ENCODE measurements at places on chromosomes 7 and 10. TPM values are rescaled to one million over a fixed set of nuclear protein-coding genes. Genes with fewer than 3 reads are reported as not detected.

Gene SEC23IP
- total RNA-seq = 29.1 TPM

Gene C1QL3
- not detected for total RNA-seq

Gene FAM13C
- not detected for total RNA-seq

Gene HDAC9
- total RNA-seq = 4.6 TPM

Gene APBB1IP
- not detected for total RNA-seq

Gene SUGCT
- total RNA-seq = 5.0 TPM

Gene SPDYE6
- not detected for total RNA-seq

Gene SPDYE1
- total RNA-seq = not detected

Gene AGR3
- not detected for total RNA-seq

Gene SFRP5
- total RNA-seq = not detected

Gene DNAJC30
- total RNA-seq = 7.2 TPM

Gene TUBAL3
- total RNA-seq = not detected

Gene ENKUR
- total RNA-seq = not detected

Gene TMEM236
- not detected for total RNA-seq

Gene LAMB1
- 154 TPM for total RNA-seq

Gene ZPBP
- total RNA-seq = not detected

Gene SYT15B
- total RNA-seq = not detected

Gene PRKAR2B
- 10.1 TPM for total RNA-seq

Gene PLXNA4
- total RNA-seq = under 0.01 TPM

Gene POU6F2
- not detected for total RNA-seq

Gene FGFR2
- not detected for total RNA-seq

Gene GALNT17
- not detected for total RNA-seq

Gene CARD11
- total RNA-seq = 3.9 TPM

Gene RNF148
- not detected for total RNA-seq

Gene ZNF804B
- not detected for total RNA-seq

Gene RNF32
- total RNA-seq = 2.8 TPM

Gene CLDN3
- total RNA-seq = not detected

Gene CRPPA
- 0.89 TPM for total RNA-seq

Gene PBLD
- 2.9 TPM for total RNA-seq

Gene HOXA5
- total RNA-seq = 1.7 TPM

Gene DNAH11
- 1.4 TPM for total RNA-seq

Gene SDK1
- total RNA-seq = 2.0 TPM

Data from myometrial cell (primary cell).